MG63 (cell line): ENCODE measurements at places on chromosomes 7 and 10.
A peak's percentile ranks its signal among the peaks of the same experiment; 100 is the strongest.

- no peak for DNase-seq
Measured at GRCh38 chr7:108296911-108297310, 159.3 kb downstream of the NRCAM start.

DNA sequence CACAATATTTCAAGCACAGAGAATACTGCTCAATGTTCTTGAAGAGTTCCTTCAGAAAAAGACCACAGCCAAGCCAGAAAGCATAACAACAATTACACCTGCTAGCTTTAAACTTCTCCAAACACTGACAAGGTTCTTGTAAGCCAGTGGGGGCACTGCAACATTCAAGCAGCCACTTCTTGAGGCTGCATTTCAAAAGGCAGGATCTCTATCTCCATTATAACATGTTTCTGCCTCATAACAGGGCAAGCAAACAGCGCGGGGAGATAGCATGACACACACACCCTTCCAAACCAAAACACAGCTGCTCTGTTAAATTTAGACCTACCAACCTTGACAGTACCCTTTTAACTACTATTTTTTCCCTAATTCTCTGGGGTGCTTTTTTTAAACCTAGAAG is 30.8 kb downstream of the CHCHD3 start:
- DNase-seq, result peak; percentile 14

- no peak for DNase-seq
Measured at GRCh38 chr10:126156012-126156411, 232.3 kb downstream of the ADAM12 start.

- no peak for DNase-seq
Measured at GRCh38 chr7:85483177-85483576, 296.3 kb upstream of the SEMA3D start.
